GDM1 (cell line): ENCODE measurements at places on chromosomes 4 and X.

DNA sequence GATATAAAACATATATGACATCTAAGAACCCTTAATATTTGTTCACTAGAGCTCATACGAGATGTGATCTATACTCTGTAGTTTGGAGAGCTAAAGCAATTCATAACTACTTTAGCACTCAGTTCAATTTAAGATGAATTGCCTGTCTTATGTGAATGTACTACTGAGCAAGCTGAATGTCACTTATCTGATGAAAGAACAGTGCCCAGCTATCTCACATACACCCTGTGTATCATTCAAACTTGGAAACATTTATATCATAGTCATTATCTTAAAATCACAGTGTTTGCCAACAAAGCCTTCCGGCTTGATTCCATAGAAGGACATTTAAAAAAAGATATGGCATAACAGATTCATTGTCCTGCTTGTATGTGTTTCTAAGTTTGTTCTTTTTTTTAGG, 639.6 kb downstream of the CCSER1 start:
- no peak for DNase-seq

GRCh38 chr4:77022560-77023179, 53.1 kb downstream of the CCNI start:
- no peak for DNase-seq

GRCh38 chr4:21882051-21882839, 66.3 kb downstream of the KCNIP4 start:
- no peak for DNase-seq

DNA sequence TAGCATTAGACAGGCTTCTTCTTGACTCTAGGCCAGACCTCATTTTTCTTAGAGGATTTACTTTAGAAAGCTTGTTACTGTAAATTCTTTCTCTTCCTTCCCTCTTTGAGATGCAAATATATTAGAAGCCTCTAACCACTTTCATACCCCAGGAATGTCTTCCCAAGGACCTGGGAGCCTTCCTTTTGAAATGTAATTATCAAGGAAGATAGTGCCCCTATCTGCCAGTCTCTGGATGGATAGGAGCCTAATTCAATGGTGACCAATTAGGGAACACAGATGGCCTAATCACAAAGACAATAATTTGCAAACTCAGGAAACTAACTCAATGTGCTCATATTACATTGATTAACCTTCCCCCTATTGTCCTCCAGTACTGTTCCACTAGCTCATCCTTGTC, 145.6 kb upstream of the DCAF8L1 start:
- no peak for DNase-seq

- no peak for DNase-seq
Observed at GRCh38 chr4:165328101-165328425, 594 bp downstream of the MSMO1 start.

DNA sequence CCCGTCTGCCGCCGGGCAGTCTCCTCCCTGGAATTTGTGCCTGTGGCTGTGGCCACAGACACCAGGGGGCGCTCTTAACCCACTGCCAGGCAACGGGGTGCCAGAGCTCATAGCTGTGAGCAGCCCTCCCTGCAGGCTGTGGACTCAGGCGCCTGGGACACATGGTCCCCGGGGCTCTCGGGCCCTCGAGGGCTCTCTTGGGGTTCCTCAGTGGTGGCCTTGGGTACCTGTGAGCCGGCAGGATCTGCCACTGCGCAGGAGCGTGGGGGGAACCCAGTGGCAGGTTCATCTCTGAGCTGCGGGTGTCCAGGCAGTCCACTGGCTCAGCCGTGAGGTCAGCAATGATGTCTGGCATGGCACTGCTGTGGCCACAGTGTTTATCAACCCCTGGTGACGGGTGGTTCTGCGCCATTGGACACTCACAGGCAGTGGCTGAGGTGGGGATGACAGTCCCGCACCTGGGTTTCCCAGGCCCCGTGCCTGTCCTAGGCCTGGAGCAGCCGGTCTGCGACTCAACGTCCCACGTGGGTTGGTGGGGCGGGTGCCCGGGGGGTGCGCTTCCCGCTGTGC, 37.2 kb downstream of the PCGF3 start:
- peak; percentile 8 for DNase-seq

GRCh38 chr4:13481569-13481968, 2.6 kb downstream of the RAB28 start:
- DNase-seq: no peak

DNA sequence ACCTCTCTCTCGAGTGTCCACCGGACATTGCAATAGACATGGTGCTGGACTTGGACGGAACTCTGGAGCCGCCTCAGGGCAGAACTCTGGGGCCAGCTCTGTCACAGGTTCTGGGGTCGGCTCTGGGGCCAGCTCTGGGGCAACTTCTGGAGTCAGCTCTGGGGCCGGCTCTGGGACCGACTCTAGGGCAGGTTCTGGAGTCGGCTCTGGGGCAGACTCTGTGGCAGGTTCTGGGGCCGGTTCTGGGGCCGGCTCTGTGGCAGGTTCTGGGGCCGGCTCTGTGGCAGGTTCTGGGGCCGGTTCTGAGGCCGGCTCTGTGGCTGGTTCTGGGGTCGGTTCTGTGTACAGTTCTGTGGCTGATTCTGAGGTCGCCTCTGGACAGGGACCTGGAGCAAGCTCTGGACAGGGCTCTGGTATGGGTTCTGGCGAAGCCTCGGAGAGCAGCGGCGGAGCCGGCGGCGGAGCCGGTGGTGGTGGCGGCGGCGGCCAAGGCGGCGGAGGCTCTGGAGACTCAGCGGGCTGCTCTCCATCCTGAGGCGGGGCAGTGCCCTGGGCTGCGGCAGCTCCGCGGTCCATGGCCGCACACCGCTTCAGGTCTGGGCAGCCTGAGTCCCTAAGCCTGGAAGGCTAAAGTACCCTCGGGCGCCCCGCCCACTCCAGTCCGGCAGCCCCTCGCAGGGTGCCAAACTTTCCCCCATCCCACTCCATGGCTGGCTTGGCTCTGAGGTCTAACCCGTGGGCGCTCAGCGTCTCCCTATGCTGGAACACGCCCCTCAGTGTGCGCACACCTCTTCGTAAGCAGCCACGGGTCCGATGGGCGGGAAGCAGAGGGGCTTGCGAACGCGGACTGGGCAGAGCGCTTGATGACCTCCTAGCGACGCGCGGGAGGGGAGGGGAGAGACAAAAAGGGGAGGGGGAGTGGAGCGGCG, at the start of gene DGKK:
TSS of gene DGKK (minus strand) at position 723 of the 929 bp plus-strand sequence. CDS start at position 576, 147 bp downstream.
- DNase-seq: no peak

- DNase-seq: no peak
Observed at GRCh38 chr4:11261066-11261850, 167.4 kb downstream of the HS3ST1 start.

GRCh38 chrX:48533165-48533564, 6.3 kb upstream of the TBC1D25 start:
- DNase-seq: no peak

DNA sequence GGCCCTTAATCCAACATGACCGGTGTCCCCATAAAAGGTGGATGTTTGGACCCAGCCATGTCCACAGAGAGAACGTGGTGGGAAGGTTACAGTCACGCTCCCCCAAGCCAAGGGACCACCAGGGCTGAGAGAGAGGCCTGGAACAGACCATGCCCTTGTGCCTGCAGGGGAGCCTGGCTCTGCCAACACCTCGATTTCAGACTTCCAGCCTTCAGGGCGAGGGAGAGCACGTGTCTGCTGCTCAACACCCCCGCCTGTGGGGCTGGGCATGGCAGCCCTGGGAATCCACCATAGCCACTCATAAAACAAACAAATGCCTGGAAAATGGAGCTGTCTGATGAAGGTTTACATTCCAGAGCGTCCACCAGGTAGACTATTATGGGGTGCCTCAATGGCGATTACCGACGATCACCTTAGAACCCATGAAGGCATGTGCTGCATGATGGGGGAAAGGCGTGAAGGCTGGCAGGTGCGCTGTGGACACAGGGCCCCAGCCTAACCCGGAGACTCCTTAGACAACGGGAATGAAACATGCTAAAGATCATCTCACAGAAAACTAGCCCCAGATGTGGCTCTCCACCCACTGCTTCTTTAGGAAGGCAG, 42.3 kb upstream of the HMX1 start:
- DNase-seq: no peak

DNA sequence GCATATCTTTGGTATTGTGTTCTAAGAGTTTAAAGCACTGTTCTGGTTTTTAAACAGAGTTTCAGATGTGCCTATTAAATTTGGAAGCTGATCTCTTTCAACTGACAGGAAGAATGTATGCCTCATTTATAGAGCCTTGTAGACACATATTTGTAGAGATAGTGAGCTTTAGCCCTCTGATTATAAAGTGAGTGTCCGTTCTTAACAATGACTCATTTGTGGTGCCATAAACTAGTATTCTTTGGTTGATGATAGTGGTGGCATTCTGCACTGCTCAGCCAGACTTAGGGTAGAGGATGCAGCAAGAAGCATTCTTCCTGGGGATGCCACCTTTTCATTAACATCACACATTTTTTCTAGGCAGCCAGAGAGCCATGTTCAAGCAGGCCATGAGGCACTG, 121.7 kb downstream of the TLL1 start:
- DNase-seq: no peak

DNA sequence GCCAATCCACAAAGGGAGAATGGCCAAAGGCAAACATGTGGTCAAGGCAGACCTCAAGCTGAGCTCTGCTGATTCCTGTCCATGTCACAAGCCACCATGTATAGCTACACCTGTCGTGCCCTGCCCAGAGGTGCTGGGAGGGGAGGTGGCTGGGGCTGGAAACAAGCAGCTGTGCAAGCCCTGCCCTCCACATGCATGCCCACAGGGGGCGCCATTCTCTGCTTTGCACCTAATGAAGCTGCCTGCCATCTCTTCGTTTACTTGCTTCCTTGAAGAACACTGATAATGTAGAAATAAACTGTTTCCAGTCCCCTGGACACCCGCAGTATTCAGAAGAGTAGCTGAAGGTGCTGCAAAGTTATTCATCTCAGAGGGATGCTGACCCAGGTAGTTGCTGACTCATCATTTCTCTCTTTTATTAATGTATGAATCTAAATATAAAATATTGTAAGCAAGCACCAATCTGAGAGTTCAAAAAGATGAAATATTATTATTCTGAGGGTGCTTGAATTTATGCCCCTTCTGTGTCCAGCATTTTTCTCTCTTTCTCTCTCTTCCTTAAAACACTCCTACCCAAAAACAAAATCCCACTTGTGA, 278.6 kb downstream of the ADGRA3 start:
- DNase-seq: peak; percentile 25

DNA sequence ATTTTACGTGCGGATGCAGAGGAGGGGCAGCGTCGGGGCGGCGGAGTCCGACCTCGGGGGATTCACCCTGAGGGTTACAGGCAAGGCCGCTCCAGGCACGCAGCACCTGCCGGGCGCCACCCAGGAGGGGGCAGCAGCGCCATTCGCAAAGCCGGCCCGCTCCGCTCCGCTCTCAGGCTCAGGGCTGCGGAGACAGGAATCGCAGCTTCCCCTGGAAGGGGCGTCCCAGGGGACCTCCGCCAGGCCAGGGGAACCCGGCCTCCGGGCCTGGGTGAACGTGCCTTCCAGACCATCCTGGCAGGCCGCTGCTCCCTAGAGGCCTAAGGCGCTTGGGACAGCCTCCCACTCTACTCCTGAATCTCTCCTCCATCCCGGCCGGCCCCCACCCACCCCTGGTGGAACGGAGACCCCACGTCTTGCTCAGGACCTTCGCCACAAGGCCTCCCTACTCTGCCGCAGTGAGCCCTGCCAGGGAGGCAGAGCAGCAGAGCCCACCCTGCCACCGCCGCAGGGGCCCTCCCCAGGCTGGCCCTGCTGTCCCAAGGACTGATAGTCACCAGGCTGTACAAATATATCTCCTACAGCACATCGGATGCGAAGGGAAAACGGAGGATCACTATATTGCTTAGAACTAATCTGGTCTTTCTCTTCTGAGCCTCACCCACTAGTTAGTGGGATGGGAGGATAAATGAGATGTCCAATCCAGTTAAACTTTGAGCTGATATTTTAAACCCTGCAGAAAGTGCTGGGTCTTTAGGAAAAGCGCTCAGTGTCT, 115.0 kb downstream of the SMIM20 start:
- DNase-seq: no peak

DNA sequence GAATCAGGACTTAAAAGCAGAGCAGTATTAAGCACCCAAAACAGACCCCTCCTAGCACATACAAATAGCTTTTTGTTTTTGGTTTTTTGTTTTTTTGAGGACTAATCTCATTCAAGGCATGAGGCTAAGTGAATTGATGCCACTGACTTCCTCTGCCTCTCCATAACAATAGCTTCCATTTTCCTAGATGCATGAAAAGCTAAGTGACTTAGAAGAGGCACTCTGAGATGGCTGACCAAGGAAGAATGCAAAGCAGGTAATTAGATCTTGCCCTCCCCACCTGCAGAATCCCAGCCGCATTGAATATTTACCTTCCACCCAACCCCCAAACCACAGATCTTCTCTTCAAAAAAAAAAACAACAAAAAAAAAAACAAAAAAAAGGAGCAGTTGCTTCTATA, 7.4 kb upstream of the KDR start:
- no peak for DNase-seq

GRCh38 chrX:25125483-25125882, 109.7 kb upstream of the ARX start:
- DNase-seq: no peak

DNA sequence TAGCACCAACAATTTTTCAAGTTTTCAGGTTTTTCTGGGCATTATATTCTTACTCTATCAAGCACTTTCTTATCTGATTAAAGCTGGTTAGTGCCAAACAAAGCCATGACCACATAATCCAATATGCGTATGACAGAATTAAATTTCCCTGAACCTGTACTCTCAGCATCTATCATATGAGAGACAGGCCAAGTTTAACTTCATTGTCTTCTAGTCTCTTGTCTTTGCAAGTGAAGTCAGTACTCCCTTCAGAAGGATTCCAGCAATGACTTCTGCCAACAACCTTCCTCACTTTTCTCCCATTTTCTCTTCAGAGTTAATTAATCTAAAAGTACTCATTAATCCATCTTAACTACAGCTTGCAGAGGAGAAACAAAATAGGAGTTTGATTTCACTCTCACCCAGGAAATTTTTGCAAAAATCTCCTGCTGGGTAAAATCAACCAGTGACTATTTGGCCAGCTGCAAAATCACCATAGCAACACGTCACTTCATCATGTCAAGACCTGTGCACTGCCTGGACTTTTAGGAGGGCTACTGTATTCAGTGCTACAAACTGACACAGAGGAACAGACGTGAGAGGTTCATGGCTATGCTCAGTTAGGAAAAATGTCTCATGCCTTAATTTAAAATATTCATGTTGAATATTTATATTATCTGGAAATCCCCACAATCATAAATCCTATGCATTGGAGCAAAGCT, 208.4 kb downstream of the ANTXR2 start:
- no peak for DNase-seq

DNA sequence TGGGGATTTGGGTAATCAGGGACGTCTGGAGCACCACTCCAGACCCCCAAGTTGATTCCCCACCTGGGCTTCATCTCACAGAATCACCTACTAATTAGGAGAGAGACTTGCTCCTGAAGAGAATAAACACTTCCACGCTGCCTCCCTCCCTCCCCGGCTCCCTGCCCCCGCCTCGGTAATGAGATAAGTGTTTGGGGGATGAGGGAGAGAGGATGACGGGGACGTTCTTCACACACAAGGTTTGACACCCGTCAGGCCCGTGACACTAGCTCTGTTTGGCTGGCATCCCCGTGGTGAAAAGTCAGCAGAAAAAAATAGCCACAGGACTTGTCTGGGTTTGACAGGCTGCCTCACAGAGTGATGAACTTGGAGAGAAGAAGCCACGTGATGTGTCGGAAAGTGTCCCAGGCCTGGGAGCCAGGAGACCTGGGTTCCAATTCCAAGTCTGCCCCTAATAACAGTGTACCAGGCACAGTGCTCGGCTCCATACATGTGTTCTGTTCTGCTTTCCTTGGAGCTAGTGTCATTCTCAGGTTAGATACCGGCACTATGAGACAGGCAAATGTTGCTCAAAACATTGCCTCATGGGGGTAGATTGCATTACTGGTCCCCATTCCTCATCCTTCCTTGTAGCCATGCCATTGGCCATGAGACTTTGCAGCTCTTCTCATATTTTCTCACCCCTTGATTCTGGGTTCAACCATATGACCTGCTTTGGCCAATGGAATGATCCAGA, 578.0 kb downstream of the BCOR start:
- no peak for DNase-seq
